Activated T-cell treated with anti-CD3 and anti-CD28 coated beads for 48 hours (primary cell): ENCODE measurements at places on chromosomes 1 and 21.

GRCh38 chr1:248792342-248792741 lies 33.4 kb downstream of the SH3BP5L start:
- DNase-seq: no peak

DNA sequence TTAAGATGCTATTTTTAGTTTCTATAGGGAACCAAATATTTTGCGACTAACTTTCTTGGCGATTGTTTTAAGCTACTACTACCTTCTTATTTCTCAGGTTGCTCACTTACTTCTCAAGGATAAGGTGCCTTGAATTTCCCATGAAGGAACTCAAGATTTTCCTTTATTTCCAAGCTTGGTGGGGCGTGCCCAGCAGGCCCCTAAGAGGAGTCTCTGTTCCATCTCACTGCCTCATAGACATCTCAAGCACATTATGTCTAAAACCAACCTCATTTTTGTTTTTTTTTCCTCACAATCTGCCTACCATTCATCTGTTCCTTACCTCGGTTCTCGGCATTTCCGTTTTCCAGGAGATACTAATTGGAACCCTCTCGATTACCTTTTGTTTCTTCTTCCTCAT lies 421.9 kb downstream of the DISC1 start:
- no peak for DNase-seq

GRCh38 chr1:16375521-16376340 lies 8.7 kb downstream of the SZRD1 start:
- DNase-seq: no peak

DNA sequence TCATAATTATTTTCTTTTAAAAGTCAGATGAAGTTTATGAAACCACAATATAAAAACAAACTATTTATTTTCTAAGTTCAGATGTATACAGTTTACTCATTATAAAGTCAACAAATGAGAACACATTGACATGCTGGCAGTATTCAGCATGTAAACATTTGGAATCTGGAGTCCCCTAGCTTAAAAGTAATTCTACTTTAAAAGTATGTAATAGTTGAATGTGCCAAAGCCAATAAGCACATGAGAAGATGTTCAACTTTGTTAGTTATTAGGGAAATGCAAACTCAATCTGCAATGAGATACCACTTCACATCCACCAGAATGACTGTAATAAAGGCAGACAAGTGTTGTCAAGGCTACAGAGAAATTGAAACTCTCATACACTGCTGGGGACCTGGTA lies 96.6 kb downstream of the RYR2 start:
- DNase-seq: no peak

GRCh38 chr1:225467193-225468020 lies 39.6 kb upstream of the LBR start:
- peak; percentile 71 for DNase-seq

DNA sequence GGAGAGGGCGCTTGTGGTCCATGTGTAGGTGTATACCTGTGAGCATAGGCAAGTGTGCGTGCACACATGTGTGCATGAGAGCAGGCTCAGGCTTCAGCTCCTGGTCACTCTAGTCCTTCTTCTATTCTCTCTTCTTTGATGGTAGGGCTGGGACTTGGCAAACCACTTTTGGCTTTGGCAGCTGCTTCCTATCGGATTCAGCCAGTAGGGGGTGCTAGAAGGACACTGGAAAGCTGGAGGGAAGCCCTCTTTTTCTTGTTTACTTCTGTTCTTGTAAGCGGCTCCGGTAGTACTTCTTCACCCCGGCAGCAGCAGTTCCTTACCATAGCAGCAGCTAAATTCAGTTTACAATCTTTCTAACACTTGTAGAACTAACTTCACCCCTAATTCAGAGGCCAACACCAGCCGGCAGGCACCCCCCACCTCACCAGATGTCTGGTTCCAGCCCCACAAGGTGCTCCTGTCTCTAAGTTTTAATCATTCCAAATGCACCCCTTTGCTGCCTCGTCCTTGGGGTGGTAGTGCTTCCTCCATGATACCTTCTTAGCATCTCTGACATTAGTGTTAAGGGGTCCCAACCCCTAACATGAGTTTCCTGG lies 25.1 kb downstream of the NENF start:
- peak; percentile 55 for DNase-seq

DNA sequence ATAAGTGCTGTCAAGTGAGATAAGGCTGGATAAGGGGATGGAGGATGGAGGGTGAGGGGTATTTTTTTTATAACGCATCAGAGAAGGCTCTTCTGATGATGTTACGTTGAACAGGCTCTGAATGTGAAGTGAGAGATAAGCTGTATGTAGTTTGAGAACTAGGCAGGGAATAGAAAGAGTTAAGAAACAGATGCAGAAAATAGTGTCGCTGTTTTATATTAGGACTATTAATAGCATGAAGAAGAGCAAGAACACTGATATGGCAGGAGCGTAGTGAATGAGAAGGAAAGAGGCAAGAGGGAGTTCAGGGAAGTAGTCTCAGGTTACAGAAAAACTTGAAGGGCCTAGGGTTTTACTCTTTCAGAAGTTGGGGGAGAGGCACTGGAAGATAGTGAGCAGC lies 59.8 kb downstream of the GPR88 start:
- no peak for DNase-seq

DNA sequence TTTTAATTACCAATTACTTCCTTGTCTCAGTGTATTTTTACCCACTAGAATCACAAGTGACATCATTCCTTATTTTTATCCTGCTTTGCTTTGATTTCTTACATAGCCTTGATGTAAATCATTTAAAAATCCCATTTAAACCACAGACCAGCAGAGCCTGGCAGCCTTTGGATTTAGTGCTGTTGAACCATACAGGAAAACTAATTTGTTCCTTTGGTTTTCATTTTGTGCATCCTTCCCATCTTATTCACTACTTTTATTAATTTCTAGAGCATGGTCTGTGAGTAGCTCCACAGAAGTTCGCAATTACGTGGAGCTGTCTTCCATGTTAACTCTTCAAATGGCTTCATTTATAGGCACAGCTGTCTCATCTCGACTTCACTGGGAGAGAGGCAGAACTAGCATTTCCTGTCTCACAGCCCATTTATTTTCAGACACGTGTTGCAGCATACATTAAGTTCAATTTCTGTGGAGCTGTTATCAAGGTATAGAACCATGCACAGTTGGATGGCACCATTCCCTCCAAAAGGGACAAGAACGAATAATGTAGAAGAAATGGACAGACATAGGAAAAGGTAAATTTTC lies 235.3 kb downstream of the MRPL39 start:
- no peak for DNase-seq

GRCh38 chr1:30285501-30285932 lies 437.9 kb downstream of the MATN1 start:
- DNase-seq: no peak

- DNase-seq: no peak
These were observed 16.4 kb upstream of the TGFB2 start for GRCh38 chr1:218328769-218329168.

DNA sequence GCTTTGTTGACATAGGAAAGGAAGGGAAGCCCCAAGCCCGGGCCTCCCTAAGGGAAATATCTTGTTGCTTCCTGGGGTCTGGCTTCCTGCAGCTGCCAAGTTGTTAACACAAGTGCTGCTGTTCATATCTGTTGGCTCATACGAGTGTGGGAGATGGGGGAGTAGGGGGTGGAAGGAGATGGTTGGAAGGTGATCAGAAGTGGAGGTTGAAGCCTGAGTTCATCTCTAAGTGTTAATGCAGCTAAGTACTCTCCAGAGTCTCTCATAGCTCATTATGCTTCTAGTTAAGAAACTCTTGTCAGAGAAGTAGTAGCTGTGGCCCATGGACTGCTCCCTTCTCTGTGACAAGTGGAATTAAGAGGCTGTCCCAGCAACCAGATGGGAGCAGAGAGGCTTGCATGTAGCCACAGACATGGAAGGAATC lies 319.2 kb upstream of the SPAG17 start:
- no peak for DNase-seq

- DNase-seq: no peak
These were observed 20.9 kb downstream of the RCAN1 start for GRCh38 chr21:34593954-34594531.

DNA sequence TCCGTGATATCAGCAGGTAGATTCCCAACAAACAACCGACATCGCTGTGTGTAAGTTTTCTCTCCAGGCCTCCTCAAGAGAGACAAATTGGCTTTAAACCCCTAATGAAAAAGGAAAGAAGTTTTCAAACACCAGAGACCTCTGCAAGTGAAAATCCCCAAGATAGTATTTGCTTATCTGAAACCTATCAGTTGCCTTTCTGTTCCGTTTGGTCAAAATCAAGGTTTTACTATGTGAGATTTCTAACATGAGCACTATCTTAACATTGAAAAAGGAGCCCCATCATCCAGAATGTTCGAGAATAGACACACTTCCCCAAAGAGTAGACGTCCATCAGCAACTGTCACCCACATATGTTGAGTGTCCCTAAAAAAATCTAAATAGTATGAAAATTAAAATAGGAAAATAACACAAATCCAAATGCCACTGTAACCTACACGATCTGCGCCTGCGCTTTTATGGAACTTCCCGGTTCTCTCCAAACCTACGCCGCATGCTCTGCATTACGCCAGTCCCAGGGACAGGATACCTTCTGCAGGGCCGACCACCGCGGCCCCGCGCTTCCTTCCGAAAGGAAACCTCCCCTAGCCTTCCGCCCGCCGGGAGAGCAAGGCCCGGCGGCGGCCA lies 1.4 kb downstream of the SFPQ start:
- DNase-seq: no peak

GRCh38 chr1:118335331-118335732 lies 150.3 kb upstream of the SPAG17 start:
- DNase-seq: no peak

- DNase-seq: no peak
These were observed 245.3 kb downstream of the SLC45A1 start for GRCh38 chr1:8562881-8563865.

GRCh38 chr1:204873714-204874113 lies 3.1 kb downstream of the NFASC start:
- no peak for DNase-seq
